ENCODE measurements at places on chromosomes 5 and 9.

DNA sequence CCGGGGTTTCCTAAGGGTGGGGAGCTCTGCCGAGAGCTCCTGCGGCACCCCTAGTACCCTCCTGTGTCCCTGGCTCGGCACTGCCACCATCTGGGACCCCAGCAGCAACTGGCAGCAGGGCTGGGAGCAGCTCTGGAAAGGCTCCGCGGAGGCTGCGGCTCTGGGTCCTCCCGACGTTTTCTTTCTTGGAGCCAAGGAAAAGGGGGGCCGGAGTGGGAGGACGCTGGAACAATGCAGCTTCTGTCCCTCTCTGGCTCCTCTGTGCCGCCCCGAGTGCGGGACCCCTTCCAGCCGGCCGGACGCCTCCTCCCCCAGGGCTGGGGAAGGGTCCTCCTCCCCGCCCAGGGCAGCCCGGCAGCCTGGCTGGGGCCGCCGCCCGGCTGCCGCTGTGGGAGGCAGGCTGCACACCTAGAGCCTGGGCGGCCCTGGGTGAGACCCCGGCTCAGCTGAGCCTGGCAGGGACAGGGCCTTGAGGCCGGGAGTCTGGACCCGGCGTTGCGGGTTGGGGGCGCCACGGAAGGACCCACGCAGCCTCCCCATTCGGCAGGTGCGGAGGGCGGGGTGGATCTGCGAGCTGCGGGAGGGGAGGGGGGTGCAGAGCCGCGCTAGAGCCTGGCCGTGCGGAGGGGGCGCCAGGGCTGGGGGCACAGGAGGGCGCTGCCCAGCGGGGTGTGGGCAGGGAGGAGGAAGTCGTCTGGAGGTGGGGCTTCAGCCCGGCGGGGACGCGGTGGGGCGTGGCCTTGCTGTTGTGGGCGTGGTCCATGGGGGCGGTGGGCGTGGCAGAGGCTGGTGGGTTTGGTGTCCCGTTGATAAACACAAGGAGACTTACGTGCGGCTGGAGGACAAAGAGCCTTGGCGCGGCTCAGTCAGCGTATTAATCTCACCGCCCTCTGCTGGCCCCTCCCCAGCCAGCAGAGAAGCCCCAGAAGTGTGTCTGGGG lies 15.1 kb downstream of the GPSM1 start:
- no peak for DNase-seq

- no peak for DNase-seq
Measured at GRCh38 chr9:37528652-37529471, 43.1 kb downstream of the POLR1E start.

- DNase-seq: no peak
Measured at GRCh38 chr5:100841358-100842076, 61.6 kb downstream of the ST8SIA4 start.

DNA sequence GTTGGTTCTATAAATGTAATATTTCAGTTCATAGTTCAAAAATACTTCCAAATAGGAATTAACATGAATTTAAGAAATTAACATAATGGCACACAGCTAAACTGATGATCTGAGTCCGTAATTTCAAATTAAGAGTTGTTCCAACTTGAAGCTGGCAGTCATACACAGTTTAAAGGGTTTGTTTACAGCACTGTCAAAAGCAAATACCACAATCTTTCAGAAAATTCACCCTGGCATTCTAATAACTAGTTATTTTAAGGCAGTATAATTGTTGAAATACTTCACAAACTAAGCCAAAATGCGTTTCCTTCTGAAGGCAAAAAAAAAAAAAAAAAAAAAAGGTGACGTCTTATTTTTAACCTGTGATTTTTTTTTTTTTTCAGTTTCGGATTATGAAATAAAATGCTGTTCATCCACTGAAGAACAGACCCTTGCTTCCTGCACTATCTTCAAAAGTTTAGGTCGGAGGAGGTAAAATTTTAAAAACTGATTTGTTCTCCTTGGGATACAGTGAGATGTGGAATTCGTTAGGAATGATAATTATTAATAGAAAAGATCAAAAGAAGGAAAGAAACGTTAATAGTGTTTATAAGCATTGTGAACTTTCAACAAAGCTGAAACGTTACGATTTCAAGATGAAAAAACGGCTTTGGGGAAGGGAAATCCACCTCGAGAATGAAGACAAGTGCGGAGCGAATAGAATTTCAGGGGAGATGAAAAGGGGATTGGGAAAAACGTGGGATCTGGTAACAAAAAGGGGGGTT lies 850 bp downstream of the IL6ST start:
- DNase-seq: no peak

DNA sequence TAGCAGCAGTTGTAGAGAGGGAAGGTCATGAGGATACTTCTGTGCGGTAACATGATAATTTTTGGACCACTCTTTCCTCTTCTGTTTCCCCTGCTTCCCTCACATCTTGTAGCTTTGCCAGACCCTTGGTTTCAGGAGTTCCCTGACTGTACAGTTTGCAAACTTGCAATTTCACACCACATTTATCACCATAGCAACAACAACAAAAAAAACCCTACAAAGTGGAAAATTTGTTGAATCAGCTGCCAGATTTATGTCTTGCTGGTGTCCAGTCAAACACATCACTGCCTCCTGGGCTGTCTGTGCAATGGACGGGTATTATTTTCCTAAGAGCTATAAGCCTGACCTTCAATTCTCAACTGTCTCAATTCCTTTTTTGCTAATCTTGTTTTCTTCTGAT lies 751.6 kb downstream of the TLR4 start:
- no peak for DNase-seq

DNA sequence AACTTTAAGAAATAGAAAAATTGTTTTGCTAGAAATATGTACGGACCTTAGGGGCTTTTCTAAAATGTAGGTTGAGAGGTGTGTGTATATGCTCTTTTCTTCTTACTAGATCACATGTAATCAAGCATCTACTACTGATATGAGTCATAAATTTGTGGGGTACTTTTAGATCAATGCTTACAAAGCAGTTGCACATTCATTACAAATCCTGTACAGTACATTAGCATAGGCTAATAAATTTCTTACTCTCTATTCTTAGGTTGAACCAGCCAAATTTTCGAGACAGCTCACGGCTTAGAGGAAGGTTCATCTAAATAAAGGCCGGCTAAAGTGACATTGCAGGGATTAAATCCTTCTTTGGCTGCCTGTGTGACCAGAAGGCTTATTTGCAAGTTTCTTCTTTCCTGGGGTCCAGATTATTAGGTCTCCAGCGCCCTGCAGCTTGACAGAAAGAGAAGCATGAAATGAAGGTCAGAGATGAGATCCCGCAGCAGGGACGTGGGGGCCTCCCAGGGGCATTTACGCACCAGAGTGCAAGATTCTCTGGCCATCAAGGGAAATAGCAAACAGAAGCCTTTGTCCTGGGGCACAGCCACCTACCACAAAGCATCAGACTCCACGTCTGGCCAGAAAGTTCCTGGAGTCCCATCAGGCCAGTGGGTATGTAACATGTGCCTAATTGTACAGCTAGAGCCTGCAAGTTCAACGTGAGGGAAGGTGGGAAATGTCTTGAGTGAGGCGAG lies 53.0 kb downstream of the NIM1K start:
- no peak for DNase-seq

- DNase-seq: peak; percentile 48
Measured at GRCh38 chr9:128552153-128552743, at the start of gene SPTAN1. SPTAN1 (plus strand) TSS chr9:128552587; CDS start chr9:128566741, 14,154 bp downstream.
